Left ventricle myocardium inferior (tissue), 1 donor: ENCODE measurements at places on chromosomes 6 and 20. TPM values are rescaled to one million over a fixed set of nuclear protein-coding genes. Genes with fewer than 3 reads are reported as not detected.

DNA sequence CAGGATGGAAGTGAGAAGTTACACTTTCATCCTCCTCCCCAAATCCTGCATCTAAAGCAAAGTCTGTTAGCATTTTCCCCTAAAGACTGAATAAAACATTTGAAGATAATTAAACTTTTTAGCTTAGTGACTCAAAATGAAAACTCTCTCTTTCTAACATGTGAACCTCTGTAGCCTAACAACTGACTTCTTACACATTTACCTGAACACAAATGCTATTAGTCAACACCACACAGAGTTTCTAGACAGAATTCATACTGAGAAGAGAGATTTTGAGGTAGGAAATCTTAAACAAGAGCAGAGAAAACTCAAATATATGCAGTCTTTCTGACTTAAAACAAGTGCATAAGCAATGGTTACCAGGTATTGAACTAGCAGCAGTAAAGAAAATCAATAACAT is 149.9 kb upstream of the SMLR1 start:
- no peak for DNase-seq

DNA sequence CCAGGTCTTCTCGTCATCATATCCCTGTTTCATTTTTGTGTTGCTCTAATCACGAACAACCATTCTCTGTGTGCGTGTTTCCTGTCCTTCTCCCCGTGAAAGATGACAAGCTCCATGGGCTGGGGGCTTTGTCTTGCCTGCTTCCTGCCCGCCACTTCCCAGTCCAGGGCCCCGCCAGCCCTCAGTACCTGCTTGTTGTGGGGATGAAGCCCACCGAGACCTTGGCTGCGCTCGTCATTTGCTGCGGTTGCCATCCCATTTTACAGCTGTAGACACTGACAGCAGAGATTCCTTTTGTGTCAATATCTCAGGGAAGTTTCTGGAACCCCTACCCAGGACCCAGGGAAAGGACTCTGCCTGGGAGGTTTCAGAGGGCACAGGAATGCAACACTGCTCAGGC is 40.3 kb upstream of the STX16 start:
- no peak for DNase-seq

DNA sequence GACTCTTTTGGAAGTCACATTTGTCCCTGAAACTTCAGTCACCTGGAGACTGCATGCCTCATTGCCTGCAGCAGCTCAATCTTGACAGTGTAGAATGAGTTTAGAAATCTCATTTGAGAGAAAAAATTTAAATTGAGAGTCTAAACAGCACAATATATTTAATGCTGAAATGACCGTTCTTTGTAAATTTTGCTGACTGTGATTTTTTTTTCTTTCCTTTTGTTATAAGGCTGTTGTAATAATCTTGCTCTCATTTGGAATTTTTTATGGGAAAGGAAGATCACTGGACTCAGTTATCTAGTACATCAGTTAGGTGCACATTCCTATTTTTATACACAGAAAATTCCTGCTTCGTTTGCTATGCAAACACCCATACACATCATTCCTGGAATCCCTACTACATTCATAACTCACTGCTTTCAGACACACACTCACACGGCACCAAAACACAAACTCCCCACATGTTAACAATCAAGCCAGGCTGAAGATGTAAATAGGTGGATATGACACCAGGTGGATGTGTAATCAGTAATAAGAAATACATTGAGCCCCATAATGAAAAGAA is 43.8 kb downstream of the PTCHD4 start:
- no peak for DNase-seq

PLAGL2 gene
- 7.3 TPM for total RNA-seq

GRCh38 chr6:138227316-138227781 is 9.1 kb upstream of the PBOV1 start:
- DNase-seq = no peak

DNA sequence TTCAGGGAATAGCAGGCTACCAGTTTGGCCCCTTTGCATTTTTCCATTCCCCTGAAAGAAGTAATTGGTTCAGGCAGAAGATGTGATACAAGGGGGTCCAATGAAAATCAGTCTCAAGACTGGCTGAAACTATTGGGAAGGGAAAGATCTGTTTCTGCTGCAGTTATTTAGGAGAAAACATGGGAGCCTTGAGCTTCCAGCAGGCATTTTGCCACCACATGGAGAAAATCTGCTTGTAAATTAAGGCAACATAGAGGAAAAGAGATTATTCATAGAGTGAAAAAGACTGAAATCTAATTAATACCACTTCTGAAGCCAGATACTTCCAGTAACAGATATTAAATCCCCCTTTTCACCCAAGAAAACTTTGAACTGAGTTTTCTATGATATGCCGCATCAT is 44.2 kb upstream of the SNAP25 start:
- DNase-seq = no peak

SSTR4 gene
- not detected for total RNA-seq

- DNase-seq = no peak
Observed at GRCh38 chr20:22160101-22160652, 424.2 kb downstream of the FOXA2 start.

DNA sequence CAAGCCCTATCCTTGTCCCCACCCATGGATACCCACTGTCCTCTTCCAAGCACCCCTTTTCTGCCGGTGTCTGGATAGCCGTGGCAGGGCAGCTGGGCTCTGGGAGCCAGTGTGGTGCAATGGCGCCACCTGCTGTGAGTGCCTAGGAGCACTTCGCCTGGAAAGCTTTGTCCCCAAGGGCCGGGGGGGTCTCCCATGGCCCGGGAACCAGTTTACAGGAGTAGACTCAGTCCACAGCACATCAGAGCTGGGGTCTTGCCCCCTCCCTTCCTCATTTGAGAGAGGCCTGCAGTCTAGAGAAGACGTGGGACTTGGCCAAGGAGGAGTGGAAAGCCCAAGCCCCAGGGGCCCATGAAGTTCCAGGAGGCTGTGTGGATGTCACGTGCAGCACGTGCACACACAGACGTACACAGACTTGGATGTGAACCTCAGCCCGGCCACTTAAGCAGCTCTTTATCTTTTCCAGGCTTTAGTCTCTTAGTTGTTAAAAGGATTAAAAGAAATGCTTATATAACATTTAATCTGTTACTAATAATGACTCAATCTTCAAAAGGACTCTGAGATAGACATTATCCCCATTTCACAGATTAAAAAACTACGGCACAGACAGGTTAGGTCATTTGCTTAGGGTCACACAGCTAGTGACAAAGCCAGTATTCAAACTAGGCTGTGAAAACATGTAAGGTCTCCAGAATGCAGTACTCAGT is 40.9 kb upstream of the CDH22 start:
- peak; percentile 57 for DNase-seq

- no peak for DNase-seq
Observed at GRCh38 chr6:100622907-100623692, 158.4 kb upstream of the SIM1 start.
